Spinal cord (tissue), 10 donors: ENCODE measurements at places on chromosomes 7 and 10.

DNA sequence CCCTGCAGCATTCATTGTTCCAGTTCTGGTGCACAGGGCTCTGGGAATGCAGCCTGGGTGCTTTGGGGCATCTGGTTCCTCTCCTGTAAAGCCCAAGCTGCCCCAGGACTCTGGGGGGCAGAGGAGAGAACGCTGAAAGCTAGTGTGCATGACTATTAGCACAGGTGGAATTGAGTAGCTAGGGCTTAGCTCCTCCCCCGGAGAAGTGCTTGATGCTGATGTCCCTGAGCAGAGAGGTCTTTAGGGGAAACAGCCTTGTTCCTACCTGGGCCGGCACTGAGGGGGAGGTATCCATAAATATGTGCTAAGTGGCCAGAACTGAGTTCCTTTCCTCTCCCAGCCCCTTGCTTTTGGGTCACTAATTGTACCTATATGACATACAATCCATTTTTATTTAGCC is 3.9 kb downstream of the ADCY1 start:
- DNase-seq = no peak

DNA sequence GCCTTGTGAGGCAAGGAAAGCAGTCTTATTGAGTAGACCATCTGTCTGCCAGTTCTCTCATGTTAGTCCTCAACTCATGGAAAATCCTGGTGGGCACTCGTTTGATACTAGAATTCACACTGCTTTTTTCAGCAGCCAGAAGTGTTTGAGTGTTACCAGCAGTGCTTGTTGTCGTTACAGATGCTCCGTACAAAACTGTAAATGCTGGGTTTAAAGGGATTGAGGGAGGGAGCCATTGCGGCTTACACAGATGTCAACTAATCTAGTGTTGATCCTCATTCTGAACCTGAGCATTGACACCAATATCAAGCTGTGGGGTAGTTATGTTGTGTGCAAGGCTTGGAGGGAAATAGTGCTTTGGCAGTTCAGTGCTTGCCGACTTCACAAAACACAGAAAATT is 348.6 kb downstream of the AUTS2 start:
- no peak for DNase-seq

DNA sequence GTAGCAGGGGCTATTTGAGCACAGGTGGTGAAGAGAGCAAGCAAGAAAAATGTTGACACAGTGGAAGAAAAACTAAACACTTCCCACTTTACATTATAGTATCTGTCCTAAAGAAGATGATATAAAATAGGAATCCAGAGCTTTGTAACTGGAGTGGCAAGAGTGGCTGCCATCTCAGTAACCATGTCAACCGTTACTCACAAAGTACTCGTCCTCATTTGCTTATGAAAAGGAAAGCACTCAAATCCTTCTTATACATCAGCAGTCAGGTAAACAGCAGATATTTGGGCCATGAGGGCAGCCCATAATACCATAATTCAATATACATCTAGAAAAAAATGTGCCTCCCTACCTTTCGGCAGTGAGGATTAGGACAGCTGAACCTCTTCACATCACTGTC is 70.1 kb downstream of the RNF216 start:
- DNase-seq = no peak

- no peak for DNase-seq
Measured at GRCh38 chr7:154583454-154583853, 419.5 kb downstream of the PAXIP1 start.

GRCh38 chr7:21044384-21044783 is 257.7 kb upstream of the SP8 start:
- no peak for DNase-seq

DNA sequence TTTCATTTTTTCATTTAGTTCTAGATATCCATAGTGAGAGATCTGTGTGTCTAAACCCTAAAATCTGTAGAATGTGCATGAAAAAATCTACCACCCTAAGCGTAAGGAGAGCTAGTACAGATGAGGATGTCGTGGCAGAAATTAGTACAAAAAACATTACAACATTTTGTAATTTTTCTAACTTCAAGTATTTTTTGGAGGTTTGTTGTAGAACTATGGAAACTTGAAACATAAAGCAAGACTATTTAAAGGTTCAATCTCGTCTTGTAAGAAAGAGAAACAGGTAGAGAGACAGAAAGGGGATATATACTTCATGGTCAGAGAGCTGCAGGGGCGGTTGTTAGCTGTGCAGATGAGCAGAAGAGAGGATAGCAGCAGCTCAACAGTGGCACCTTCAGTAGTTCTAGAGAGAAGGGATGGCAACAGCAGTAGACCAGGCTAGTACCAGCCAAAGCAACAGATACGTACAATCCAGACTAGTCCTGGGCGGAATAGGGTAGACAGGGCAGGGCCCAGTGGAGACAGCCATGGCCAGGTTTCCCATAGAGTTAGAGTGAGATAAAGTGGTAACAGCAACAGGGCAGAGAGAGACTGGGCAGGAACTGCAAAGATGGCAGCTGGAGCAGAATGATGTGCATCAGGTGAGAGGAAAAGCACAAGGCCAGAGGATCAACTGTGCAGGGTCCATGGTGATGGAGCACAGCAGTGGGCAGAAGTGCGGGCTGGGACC is 145.2 kb downstream of the FRMD4A start:
- DNase-seq = no peak

DNA sequence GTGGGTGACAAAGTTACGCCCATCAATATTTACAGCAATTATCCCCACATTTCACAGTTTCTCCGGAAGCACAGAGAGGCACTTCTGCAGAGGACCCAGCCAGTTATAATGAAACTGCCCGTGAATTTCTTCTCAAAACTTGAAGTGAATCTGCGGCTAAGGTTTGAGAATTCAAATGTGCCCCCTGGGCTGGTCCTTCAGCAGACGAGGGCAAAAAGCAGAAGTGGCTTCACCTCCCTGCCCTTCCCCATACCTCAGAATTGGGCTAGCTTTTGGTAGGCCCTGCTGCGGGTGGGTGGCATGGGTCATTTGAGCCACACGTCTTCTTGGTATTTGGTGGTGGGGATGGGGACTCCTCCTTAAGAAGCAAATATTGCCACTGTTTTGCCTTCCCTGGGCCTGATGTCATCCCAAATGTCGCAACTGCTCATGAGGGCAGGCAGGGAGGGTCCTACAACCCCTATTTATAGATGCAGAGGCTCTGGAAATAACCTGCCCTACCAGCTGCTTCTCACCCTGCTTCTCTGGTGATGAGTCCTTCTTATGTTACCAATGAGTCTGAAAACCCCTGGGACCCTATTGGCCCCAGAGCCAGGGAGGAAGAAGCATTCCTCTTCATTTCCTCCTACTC is 16.6 kb upstream of the WDFY4 start:
- DNase-seq = no peak

GRCh38 chr10:19970717-19971116 is 154.5 kb downstream of the PLXDC2 start:
- no peak for DNase-seq

DNA sequence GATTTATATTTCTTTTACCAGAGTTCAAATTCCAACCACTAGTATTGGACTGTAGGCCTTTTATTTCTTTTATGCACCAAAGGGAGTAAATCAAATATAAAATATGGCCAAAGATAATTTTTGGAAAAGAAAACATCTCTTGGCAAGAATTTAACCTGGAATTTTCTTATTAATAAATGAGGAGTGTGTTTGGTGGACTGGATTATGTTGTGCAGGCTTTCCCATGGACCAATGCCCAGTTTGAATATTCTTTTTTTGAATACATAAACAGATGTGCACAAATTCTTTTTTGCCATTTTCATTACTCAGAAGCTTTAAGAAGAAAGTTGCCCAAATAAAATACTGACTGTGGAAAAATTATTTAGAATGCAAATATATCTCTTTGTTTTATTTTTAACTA is 22.1 kb upstream of the PRKG1 start:
- no peak for DNase-seq

- DNase-seq = no peak
Measured at GRCh38 chr10:124033887-124034218, 59.5 kb downstream of the CHST15 start.

DNA sequence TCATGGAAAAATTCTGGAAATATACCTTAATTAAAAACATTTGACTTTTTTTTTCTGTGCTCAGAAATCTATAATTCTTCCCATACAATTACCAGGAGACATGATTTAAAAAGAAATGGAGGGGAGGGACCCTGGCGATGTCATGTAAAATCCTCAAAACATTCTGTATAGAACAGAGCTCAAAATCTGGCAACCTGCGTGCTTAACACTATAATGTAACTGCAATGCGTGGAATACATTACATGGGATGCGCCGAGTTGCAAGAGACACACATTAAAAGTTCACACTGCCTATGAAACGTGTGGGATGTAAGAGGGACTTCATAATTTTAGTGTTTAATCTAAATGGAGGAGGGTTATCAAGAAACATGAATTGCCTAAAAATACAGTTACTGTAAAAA is 215.0 kb downstream of the GLI3 start:
- no peak for DNase-seq

GRCh38 chr7:99132595-99133321 is 11.2 kb downstream of the SMURF1 start:
- DNase-seq = no peak

DNA sequence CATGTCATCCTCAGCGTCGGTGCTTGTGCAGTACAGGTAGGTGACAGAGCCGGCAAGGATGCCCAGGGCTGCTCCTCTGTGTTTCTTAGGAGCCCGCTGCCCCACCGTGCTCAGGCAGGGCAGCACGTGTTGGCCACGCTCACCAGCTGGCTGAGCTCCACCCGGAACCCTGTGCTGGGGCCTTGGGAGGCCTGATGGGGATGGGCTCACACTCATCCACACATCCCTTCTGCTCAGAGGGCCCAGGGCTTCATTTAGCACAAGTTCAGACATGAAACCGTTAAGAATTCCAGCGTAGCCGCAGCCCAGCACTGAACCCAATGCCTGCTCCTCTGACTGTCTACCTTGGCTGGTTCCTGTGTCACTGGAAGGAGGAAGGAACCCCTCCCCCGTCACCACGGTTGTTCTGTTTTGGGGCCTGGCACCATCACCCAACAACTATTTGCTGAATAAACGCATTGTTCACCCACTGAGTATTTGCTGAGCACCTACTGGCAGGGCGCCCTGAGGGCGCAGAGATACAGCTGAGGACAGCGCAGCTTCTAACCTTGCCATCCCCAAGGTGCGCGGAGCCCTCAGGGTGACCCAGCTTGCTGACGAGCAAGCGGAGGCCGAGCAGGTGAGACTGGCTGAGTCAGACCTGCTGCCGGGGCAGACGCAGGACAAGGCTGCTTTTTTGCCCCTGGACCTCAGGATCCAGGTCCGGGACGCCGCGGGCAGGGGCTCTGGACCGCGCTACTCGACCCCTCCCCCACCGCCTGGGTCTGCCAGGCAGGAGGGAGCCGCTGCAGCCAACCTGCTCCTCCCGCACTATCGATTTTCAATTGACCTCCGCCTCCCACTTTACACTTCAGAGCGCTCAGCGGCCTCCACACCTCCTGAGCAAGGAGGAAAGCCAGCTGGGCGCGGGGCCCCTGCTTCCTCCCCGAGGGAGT is 50.6 kb upstream of the RET start:
- no peak for DNase-seq

GRCh38 chr10:111129363-111129762 is 52.5 kb downstream of the ADRA2A start:
- DNase-seq = no peak

DNA sequence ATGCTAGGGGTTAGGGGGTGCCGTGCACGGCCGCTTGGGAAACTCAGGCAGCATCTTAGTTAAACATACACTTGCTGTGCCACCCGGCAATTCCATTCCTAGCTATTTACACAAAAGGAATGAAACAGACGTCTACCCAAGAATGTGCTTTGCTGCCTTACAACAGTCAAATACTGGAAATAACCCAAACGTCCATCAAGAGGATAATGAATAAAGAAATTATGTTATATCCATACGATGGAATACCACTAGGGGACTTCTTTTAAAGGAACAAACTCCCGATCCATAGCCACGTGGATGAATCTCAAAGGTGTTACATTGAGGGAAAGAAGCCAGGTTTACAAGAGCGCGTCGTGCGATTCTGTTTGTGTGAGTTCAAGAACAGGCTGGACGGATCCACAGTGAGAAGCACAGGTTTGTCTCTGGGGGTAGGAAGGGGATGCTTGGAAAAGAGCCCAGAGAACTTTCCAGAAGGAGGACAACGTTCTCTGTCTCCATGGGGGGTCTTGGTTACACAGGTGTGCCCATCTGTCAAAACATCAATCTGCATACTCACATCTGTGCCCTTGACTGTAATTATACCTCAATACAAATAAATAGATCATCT is 41.8 kb downstream of the STK32C start:
- DNase-seq = no peak

- no peak for DNase-seq
Measured at GRCh38 chr10:70348228-70348850, 34.1 kb downstream of the LRRC20 start.

DNA sequence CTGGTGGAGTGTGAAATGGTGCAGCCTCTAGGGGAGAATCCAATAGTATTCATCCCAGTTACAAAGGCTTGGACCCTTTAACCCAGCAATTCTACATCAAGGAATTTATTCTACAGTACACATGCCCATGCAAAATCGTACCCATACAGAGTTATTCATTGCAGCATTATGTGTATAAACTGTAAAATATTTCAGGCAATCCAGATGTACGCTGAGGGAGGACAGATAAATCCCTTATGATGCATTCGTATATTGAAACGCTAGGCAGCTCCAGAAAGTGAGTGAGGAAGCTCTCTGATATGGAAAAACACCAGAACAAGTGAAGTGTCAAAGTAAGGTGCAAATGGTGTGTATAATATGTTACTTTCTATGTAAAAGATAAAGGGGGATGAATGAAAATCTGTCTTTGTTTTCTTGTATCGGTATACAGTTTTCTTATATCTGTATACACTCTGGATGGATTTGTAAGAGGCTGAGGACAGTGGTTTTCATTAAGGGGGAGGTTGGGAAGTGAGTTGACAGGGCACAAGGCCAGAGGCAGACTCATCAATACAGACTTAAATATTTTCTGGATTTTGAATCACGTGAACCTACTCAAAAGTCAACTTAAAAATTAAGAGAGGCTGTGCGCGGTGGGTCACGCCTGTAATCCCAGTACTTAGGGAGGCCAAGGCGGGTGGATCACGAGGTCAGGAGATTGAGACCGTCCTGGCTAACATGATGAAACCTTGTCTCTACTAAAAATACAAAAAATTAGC is 17.1 kb downstream of the VWA2 start:
- DNase-seq = no peak

- DNase-seq = no peak
Measured at GRCh38 chr10:38157270-38157685, 63.1 kb downstream of the ZNF37A start.

DNA sequence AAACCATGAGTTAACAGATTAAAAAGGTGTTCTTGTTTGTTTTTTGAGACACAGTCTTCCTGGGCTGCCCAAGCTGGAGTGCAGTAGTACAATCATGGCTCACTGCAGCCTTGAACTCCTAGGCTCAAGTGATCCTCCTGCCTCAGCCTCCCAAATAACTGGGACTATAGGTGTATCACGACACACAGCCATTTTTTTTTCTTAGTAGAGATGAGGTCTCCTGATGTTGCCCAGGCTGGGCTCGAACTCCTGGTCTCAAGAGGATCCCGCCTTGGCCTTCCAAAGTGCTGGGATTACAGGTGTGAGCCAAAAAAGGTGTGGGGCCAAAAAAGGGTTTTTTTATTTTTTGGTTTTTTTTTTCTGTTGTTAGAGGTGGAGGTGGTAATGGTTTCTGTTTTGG is 29.3 kb downstream of the KMT2C start:
- DNase-seq = no peak

GRCh38 chr10:100707261-100707848 is 38.0 kb upstream of the PAX2 start:
- no peak for DNase-seq
